HCEC 1CT (cell line): ENCODE measurements at places on chromosomes 16 and 17.
A peak's percentile ranks its signal among the peaks of the same experiment; 100 is the strongest.

GRCh38 chr17:77841742-77842527 lies 116.6 kb upstream of the TNRC6C start:
- no peak for DNase-seq

DNA sequence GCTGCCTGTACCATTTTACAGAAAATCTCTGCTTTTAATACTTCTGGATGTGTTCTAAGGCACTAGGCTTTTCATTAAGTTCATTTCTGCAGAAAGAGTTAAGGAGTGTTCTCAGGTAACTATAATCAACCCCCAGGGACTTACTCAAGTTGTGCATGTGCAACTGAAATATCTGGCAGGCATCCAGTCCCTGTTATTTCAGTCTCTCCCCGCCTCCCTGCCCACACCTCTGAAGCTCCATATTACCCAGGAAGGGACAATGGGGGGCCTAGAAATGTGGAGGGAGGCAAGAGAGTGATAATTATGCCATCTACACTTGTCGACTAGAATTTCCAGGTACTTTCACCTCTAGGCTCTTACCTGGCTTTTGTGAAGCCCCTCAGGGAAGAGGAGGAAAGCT lies 432.2 kb downstream of the MAF start:
- no peak for DNase-seq

DNA sequence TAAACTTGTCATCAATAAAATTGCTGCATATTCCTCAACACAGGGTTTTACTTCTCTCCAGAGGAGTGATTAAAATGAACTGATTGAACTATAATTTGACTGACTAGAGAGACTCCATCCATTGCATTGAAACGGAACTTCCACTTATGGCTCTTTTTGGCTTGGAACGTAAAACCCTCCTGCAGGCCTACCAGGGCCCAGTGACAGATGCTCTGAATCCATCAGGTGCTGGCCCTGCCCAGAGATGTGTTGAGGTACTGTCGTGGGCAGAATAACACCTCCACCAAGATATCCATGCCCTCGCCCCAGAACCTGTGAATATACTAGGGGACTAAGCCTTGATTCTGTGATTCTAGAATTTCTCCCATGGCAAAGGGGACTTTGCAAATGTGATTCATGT lies 45.4 kb downstream of the CBLN1 start:
- no peak for DNase-seq

- DNase-seq = peak; percentile 41
Measured at GRCh38 chr16:30526137-30526822, at the start of gene ZNF768. Gene ZNF768, minus strand, starts transcription at chr16:30526566. Its CDS starts 153 bp downstream, at chr16:30526413.

DNA sequence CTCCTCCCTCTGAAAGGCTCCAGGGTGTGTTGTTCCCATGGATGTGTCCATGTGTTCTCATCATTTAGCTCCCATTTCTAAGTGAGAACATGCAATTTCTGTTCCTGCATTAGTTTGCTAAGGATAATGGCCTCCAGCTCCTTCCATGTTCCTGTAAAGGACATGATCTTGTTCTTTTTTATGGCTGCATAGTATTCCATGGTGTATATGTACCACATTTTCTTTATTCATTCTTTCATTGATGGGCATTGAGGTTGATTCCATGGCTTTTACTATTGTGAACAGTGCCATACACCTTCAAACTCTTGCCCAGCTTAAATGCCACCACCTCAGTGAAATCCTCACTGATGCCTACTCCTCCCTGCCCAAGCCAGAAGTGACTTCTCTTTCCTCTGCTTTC lies 4.5 kb upstream of the ORAI3 start:
- no peak for DNase-seq
